ENCODE measurements at places on chromosomes 12 and 14. TPM values are rescaled to one million over a fixed set of nuclear protein-coding genes. Genes with fewer than 3 reads are reported as not detected.

GRCh38 chr12:101783150-101783549 is 43.9 kb upstream of the SYCP3 start:
- peak overlapping the region; percentile 51 for H3K27ac ChIP-seq
- DNase-seq = no peak
- H3K4me3 ChIP-seq = no peak overlapping the region
- H3K27me3 ChIP-seq = no peaks in the 10 kb centered on the region
- H3K36me3 ChIP-seq = peaks cover 6% of the 10 kb centered on the region
- peaks cover 12% of the 10 kb centered on the region for H3K4me1 ChIP-seq

The KLRC4 gene
- total RNA-seq = not detected

The C12orf57 gene
- 226 TPM for total RNA-seq

GRCh38 chr12:111870706-111871105 is 28.7 kb downstream of the MAPKAPK5 start:
- H3K27me3 ChIP-seq = no peaks in the 10 kb centered on the region
- H3K4me3 ChIP-seq = no peak overlapping the region
- peaks cover 2% of the 10 kb centered on the region for H3K4me1 ChIP-seq
- DNase-seq = no peak
- H3K36me3 ChIP-seq = peaks cover 9% of the 10 kb centered on the region

DNA sequence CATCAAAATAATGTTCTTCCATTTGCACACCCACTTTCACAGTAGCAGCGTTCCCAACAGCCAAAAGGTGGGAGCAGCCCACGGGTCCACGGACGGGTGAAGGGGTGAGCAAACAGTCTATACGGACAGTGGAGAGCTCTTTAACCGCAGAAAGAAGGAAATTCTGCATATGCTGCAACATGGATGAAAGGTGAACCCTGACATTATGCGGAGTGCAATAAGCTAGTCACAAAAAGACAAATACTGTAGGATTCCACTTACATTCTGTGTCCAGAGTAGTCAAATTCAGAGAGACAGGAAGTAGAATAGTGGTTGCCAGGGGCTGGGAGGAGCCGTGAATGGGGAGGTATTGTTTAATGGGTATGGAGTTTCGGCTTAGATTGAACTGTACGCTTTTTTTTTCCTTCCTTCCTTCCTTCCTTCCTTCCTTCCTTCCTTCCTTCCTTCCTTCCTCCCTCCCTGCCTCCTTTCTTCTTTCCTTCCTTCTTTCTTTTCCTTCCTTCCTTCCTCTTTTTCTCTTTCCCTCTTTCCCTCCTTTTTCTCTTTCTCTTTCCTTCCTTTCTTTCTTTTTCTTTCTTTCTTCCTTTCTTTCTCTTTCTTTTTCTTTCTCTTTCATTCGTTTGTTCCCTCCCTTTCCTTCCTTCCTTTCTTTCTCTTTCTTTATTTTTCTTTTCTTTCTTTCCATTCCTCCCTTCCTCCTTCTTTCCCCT is 15.8 kb upstream of the ANKRD9 start:
- H3K27ac ChIP-seq = peak overlapping the region; percentile 77
- H3K4me1 ChIP-seq = peaks cover 24% of the 10 kb centered on the region
- no peaks in the 10 kb centered on the region for H3K36me3 ChIP-seq
- DNase-seq = no peak
- peak overlapping the region; percentile 92 for H3K4me3 ChIP-seq

DNA sequence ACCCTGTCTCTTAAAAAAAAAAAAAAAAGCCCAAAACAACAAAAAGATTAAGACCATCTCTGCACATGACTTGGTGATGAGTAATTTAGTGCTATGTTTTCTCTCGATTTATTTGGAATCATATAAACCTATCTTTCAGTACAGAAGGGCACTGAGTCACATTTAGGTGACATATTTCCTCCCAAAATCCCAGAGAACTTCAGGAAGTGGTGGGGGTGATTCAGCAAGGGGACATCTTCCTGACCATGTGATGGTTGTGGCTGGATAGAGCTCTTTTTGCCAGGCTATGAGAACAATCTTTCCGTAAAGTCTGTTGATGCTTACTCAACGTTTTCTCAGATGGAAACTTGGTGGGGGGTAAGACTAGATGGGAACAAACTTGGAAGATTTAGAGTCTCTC is 50.0 kb downstream of the PPFIBP1 start:
- no peak overlapping the region for H3K4me3 ChIP-seq
- peaks cover 3% of the 10 kb centered on the region for H3K36me3 ChIP-seq
- H3K27me3 ChIP-seq = peaks cover 10% of the 10 kb centered on the region
- no peaks in the 10 kb centered on the region for H3K4me1 ChIP-seq

GRCh38 chr12:124713436-124714082 is 146.1 kb upstream of the NCOR2 start:
- H3K4me3 ChIP-seq = peak overlapping the region; percentile 86
- H3K27me3 ChIP-seq = no peaks in the 10 kb centered on the region
- H3K27ac ChIP-seq = peak overlapping the region; percentile 96
- no peak for DNase-seq

The ADAM20 gene
- total RNA-seq = 0.16 TPM

The CLEC1A gene
- total RNA-seq = not detected

DNA sequence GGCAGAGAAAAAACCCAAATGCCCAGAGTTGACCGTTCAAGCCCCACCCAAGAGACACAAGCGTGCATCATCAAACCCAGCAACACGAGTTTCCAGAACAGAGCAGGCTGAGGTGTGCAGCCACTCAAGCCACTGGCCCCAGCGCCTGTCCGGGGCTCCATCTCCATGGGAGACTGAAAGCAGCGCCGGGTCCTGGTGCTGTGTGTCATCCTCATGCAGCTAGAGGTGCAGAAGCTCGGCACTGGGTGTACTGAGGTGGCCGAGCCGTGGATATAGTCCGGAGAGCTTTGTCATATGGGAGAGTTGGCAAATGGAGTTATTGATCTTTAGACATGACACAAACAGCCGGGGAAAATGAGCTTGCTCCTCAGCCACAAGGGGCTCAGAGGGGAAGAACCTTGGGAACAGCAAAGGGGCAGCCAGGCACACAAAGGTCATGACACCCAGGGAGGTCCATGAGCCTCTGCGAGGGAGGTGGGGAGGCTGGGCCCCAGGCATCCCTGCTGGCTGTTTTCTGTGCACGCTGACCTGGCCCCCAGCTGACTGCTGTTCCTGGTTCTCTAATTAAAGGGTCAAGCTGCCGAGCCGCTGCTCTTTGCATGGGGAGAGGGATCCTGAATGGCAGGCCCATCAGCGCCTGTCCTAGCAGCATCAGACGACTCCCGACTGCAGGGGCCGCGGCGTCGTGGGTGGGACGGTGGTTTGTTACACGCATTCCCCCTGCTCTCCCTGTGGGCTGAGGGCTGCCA is 145.4 kb upstream of the SFSWAP start:
- no peak overlapping the region for H3K4me3 ChIP-seq
- peaks cover 23% of the 10 kb centered on the region for H3K27me3 ChIP-seq
- no peak for DNase-seq
- no peaks in the 10 kb centered on the region for H3K36me3 ChIP-seq
- H3K4me1 ChIP-seq = peaks cover 6% of the 10 kb centered on the region
- H3K27ac ChIP-seq = no peak overlapping the region

GRCh38 chr14:73264885-73265720 is 27.8 kb downstream of the PAPLN start:
- no peaks in the 10 kb centered on the region for H3K36me3 ChIP-seq
- no peak for DNase-seq
- H3K27me3 ChIP-seq = peaks cover 11% of the 10 kb centered on the region
- no peak overlapping the region for H3K27ac ChIP-seq

DNA sequence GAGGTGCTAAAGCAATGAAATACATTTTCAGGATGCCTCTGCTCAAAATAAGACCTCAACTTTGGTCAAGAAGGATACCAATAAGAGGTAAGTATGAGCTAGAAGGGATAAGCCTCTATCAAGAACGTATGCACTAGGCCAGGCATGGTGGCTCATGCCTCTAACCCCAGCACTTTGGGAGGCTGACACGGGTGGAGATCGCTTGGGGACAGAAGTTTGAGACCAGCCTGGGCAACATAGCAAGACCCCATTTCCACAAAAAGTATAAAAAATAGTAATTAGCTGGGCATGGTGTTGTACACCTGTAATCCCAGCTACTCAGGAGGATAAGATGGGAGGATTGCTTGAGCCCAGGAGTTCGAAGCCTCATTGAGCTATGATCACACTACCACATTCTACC is 94.7 kb downstream of the PRKAB1 start:
- H3K36me3 ChIP-seq = no peaks in the 10 kb centered on the region
- H3K4me3 ChIP-seq = no peak overlapping the region
- H3K27me3 ChIP-seq = no peaks in the 10 kb centered on the region
- peaks cover 3% of the 10 kb centered on the region for H3K4me1 ChIP-seq
- DNase-seq = no peak
- no peak overlapping the region for H3K27ac ChIP-seq
